Activated T-cell treated with anti-CD3 and anti-CD28 coated beads for 48 hours (primary cell): ENCODE measurements at places on chromosomes 1 and 21.

GRCh38 chr21:26761174-26761915 lies 83.9 kb downstream of the ADAMTS1 start:
- no peak for DNase-seq

DNA sequence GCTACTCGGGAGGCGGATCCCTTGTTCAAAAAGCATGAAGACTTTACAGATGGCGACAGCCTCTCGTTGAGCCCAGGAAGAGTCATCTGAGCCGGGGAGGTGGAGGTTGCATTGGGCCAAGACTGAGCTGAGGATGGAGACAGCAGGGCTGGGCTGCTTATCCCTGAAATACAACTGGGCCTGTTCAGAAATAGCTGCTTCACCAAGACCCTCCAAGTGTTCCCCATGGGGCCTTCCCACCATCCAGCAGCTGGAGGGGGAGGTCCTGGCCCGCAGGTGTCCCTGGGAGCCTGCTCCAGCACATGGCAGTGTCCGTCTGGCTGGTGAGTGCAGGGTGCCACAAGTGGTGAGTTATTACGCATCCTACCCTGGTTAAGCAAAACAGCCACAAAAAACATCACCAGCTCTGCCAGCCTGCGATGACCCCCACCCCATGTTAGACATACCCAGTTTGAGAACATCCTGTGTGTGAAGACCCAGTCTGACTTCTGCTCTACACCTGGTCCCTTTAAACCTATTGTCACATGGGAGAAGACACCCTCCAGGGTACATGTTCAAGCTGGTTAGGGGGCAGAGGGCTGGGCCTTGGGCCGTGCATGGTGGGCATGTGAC lies 93.1 kb upstream of the TMPRSS2 start:
- no peak for DNase-seq

DNA sequence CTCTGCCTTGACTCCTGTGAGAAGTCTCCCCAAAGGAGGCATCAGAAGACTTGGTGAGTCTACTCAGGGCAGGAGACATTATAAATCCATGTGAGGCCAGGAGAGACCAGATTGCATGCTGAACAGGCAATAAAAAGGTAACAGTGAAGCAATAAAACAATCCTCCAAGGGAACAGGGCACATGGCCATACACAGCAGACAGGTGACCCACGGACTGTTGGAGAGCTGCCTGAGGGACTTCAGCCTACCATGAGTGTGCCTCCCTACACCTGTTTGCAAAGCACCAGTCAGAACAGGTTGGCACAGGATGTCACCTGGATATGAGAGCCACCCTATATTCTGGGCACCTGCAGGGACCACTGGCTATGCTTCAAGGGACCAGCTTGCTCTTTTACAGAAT lies 67.6 kb downstream of the MAB21L3 start:
- no peak for DNase-seq

- no peak for DNase-seq
Observed at GRCh38 chr1:201459052-201459451, 9.9 kb downstream of the PHLDA3 start.

DNA sequence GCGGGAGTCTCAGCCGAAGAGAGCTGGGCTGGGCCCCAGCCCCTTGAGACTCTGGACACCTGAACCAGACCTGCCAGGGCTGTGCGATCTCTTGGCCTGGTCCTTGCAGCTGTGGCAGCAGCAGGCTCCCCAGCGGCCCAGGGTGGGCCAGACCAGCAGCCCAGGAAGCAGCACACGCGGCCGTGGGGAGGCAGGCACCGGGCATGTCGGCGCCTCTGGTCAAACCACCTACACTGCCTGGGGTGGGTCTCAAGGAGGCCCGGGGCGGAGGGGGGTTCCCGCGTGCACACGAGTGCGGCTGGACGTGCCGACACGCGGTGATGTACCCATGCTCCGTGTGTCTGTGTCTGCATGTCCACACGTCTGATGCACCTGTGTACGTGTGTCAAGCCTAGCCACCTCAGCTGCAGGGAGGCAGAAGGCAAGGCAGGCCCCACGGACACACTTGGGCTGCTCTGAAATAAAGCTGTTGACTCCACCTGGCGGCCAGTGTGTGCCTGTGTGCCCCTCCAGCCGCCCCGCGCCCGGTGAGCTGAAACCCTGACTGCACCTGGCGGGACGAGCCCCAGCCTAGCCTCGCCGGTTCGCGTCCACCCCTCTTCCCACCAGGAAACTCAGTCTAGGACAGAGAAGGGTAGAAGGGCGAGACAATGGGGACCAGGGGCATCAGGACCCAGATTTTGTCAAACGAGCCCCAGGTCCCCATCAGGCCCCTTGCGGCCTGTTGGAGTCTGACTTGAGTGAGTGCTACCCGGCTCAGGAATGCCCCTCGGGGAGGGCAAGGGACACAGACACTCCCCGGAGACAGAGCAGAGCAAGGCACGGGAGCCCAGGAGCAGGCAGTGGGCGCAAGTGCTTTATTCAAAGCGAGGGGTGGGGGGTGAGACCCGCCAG lies 11.6 kb downstream of the SCNN1D start:
- peak; percentile 55 for DNase-seq

GRCh38 chr21:41614511-41614910 lies 106.6 kb upstream of the TMPRSS2 start:
- no peak for DNase-seq

GRCh38 chr1:209732725-209733124 lies 23.1 kb upstream of the TRAF3IP3 start:
- no peak for DNase-seq

GRCh38 chr21:32352526-32352925 lies 40.3 kb downstream of the URB1 start:
- DNase-seq: no peak

DNA sequence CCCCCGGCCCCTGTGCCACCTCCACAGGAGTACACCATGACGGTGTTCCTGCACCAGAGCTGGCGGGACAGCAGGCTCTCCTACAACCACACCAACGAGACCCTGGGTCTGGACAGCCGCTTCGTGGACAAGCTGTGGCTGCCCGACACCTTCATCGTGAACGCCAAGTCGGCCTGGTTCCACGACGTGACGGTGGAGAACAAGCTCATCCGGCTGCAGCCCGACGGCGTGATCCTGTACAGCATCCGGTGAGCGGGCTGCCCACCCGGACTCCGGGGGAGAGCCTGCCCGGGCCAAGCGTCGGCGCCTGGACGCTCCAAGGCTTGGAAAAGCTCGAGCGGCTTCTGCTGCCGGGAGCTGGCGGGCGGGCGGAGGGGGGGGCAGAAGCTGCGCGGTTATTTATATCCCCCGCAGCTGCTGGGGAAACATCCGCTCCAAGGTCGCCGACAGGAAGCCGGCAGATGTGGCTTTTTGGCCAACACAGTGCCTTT lies 6.4 kb downstream of the GABRD start:
- no peak for DNase-seq

DNA sequence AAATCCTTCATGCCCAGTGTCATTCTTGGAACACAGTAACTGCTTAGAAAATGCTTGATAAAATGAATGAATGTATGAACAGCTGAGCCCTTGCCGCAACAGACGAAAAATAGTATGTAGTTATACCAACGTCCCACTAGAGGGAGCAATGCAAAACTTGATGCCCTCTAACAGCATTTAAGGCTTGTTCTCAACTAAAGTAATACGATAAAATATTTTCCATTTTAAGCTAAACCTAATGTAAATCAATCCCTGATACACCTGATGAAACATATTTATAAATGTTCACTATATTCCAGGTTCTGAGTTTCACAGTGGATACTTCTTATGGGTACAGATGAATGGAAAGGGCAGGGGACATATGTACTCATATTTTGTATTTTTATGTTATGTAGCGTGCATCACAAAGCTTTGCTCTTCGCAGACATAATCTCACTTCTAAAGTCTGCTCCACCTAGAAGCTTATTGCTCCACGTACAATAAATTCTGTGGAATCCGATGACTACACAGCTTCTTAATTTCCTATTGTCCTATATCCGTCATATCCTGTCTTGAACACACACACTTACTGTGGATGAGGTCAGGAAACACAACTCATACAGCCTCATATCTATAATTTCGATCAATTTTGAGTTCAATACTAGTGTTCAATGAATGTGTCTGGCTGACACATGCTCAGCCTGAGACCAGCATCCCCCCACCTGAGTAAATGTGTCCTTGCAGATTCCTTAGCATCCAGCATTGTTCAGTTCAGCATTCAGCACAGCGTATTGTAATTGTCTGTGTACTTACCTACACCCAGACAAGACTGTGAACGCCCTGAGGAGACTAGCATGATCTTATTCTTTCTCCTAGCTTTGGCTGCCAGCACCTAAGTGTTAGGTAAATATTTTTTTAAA lies 4.4 kb upstream of the UTP25 start:
- no peak for DNase-seq

DNA sequence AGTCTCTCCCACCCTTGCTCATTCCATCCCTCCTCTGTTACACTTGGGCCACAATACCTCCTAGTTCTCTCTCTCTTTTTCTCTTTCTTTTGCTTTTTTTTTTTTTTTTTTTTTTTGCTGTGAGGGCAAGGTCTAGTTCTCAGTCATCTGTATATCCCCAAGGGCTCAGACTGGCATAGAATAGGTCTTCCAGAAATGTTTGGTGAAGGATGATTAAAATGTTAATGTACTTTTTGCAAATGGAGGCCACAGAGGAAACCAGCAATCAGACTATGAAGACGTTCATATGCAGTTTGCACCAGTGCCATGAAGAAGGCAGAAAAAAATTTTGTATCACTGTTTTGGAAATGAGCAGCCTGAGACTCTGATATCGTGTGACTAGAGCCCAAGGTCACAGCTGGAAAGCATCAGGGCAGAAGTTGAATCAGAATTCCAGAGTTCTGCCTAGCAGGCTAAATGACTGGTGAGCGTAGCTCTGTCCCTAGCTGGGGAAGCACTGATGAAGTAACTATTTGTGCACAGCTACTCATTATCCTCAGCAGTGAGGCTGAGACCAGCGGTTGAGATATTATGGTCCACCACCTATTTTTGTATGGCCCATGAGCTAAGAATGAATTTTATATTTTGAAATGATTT lies 186.5 kb downstream of the TGFBR3 start:
- DNase-seq: no peak

- DNase-seq: no peak
Observed at GRCh38 chr1:23816906-23817305, 8.3 kb downstream of the HMGCL start.

- DNase-seq: no peak
Observed at GRCh38 chr1:33736496-33736895, 127.4 kb upstream of the HMGB4 start.

DNA sequence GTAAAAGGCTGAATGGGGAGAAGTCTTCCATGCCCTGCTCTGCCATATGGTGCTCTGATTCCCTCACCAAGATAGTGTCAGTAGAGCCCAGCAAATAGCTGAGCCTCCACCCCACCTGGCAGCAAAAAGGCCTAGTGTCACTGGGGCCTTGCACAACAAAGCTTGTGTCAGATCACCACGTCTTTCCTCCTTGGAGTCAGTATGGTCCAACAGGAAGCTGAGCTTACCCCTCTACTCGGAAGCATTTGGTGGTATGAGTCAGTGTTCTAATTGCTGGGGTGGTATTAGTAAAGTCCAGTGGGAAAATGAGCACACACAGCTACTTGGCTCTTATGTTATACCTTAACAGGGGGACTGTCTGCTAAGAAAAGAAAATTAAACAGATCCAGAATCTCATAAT lies 18.7 kb upstream of the RRP15 start:
- no peak for DNase-seq

GRCh38 chr1:184409011-184409410 lies 22.2 kb downstream of the C1orf21 start:
- no peak for DNase-seq

GRCh38 chr1:147515045-147515869 lies 26.0 kb upstream of the BCL9 start:
- DNase-seq: no peak

- no peak for DNase-seq
Observed at GRCh38 chr1:155648207-155649147, 38.5 kb downstream of the MSTO1 start.

- no peak for DNase-seq
Observed at GRCh38 chr1:164635059-164635802, 76.2 kb downstream of the PBX1 start.

- no peak for DNase-seq
Observed at GRCh38 chr21:27329255-27329851, 362.5 kb upstream of the ADAMTS5 start.

DNA sequence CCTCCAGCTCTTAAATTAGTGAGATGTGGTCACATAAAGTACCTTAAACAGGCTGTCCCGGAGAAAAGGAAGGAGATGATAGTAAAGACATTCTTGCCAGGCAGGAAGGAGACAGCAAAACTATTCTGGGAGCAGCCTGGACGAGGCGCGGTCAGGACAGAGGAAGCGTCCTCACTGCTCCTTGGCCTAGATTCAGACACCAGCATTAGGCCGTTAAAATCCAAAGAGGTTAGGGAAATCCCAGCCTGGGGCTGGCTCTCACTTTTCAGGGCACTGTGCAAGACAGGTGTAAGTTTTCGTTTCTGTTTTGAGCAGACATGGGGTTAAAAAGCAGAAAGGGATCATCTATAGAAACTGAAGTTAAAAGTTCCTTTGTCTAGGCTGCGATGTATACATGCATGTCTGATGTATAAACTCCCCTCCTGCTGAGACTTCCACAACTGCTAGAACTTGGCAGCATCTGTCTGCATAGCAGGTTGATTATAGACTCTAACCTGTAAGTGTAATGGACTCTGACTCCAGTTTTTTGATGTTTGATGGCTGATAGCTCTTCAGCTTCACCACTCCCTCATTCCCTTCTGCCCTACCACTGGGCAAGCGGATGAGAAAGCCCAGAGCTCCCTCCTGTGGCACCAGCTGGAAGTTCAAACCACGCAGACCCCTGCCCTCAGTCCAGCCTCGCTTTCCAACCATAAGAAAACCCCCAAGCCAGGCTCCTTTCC lies 21.5 kb downstream of the STPG1 start:
- DNase-seq: peak; percentile 59

DNA sequence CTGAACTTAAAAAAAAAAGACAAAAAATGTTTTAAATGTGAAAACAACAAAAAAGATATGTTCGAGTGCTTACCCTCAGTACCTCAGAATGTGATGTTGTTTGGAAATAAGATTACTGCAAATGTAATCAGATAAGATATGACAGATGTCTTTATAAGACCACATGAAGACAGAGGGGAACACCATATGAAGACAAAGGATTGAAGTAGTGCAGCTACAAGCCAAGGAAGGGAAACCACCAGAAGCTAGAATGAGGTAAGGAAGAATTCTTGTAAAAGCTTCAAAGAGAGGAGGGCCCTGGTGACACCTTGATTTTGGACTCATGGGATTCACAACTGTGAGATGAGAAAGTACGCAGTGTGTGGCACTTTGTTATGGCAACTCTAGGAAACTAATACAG lies 15.4 kb downstream of the ASB17 start:
- no peak for DNase-seq

DNA sequence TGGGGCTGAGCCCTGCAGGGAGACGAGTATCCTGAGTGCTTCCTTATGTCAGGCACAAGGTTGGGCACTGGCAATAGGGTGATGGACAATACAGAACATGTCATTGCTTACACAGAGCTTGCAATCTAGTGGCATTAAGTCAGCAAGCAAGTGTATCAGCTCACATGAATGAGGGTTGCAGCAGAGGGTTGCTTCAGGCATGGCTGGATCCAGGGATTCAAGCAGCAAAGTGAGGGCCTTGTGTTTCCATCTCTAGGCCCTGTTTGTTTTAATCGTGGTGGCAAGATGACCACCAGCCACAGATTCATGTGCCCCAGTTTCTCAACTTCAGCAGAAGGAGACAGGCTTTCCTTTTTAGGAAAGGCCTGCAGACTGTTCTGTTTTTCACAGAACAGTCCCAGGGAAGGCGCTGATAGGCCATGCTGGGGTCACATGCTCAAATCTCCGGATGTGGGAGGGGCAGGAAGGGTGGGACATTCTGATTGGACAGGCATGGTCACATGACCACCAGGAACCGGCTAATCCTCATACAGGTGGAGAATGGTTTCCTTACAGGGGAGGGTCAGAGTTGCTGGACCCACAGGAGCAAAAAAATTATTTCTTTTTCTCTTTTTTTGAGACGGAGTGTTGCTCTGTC lies 14.4 kb downstream of the PLOD1 start:
- DNase-seq: no peak

- no peak for DNase-seq
Observed at GRCh38 chr21:45423968-45424853, 19.2 kb downstream of the COL18A1 start.
